ENCODE measurements at places on chromosomes 1 and 21.
A peak's percentile ranks its signal among the peaks of the same experiment; 100 is the strongest.

DNA sequence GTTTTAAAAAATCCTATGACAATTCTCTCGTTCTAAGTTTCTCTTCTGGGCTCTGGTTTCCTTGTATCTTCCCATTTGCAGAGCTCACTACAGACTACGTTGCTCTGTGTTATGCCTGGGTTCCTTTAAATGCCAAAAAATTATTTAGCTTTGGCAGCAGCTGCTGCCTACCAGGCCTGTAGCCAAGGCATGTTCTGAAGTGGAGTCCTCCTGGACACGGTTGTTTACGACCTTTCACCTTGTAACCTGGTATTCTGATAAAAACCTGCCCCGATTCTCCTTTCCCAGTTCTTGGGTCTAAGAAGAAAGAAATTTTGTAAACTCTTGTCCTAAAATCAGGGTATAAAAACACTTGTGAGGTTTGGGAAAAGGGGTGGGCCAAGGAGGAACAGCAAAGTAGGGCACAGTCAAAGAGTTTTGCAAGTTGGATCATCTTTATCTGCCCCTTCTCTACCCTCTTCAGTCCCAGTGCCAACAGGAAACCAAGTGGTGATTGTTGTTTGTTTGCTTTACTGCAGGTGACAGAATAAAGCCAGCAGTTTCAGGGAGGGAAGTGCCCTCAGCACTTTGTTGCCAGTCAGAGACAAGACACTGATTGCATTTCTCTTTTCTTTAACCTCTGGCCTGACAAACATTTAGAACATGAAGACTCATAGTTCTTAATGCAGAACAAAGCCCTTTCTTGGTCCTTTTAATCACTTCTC lies 3.1 kb upstream of the TXNIP start:
- DNase-seq = no peak

- peak; percentile 57 for DNase-seq
Measured at GRCh38 chr1:210347112-210347511, 18.4 kb downstream of the HHAT start.

GRCh38 chr1:234960722-234961455 lies 167.7 kb downstream of the TOMM20 start:
- no peak for DNase-seq

DNA sequence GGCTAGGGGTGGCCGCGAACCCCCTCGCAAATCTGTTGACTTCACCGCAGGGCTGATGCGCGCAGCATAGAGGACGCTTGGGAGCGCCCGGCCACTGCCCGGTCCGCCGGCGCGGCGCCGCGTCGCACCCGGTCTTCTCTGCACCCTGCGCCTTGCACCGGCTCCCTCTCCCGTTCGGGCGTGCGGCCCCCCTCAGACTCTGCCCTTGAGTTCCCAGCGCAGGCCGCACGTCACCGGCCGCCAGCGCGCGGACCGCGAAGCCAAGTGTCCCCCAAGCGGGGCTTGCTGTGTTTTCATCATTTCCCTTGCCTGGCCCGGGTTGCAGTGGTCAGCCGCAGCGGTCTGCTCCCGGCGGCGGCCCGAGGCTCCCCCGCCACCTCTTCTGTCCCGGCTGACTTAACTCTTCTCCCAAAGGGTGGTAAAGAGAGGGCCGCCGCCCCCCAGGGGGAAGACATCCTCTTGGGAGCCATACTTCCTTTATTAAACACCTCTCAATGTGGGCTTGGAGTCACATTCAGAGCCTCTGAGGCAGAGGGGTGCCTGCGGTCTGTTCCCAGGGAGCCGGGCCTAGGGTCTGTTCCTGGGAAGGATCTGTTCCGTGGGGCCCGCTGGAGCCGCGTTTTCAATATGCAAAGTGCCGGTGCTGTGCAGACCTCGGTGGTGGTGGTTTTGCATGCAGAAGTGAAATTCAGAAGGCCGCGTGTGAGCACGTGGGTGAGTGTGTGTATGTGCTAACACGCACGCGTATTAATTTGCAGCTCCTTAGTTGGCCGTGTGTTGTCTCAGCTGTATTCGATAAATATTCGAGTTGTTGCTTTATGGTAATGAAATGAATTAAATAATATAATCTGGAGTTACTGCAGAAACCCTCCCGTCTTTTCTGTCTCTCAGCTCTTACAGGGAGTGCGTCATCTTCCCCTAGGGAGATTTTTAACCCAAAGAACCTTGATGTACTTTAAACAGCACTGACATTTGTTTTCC lies 17.6 kb downstream of the PBX1 start:
- peak; percentile 56 for DNase-seq

DNA sequence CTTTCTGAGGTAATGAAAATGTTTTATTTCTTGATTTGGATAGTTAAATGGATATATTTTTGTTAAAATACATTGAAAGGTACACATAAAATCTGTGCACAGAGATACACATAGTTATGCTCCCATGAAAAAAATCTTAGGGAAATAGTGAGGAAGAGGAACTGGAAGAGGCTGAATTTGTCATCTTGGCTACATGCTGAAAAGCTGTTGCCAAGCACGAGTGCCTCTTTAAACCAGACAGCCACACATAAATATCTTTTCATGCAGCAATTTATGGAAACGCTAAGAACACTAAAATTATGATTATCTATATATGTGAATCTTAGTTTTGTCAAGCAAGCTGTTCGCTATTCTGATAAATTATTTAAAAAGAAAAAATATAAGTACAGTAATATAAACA lies 12.8 kb upstream of the ADAR start:
- DNase-seq = no peak

DNA sequence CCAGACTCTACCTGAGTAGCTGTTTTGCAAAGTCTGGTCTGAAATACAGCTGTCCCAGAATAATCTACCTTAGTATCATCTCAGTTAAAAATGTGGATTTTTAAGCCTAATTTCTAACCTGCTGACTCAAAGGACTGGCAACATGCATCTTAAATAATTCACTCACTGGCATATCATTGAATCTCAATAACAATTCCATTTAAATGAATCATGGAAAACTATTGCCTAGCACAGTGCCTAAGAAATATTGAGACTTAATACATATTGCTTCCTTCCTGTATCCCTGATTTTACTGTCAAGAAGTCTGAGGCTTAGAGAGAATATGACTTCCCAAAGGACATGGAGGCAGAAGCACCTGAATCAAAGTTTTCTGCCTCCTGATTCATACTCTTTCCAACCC lies 3.1 kb downstream of the CCDC190 start:
- no peak for DNase-seq

- DNase-seq = no peak
Measured at GRCh38 chr21:45811136-45811535, 167.6 kb downstream of the PCBP3 start.

DNA sequence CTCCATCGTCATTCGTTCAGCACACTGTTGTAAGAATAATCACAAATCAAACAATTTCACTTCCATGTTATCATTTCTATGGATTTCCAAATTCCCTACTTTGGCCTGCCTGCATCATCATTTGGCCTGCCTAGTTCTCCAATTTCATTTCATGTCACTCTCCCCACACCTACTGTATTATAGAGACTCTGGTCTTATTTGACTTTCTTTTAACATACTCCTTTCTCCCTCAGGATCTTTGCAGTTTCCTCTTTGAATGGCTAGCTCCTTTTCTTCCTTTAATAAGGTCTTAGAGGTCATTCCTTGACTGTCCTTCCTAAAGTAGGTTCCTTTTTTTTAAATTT lies 36.3 kb upstream of the PODN start:
- DNase-seq = no peak

- DNase-seq = no peak
Measured at GRCh38 chr21:33046455-33046854, 20.7 kb downstream of the OLIG2 start.

- DNase-seq = no peak
Measured at GRCh38 chr1:25700626-25701025, 84.0 kb downstream of the MAN1C1 start.

- DNase-seq = no peak
Measured at GRCh38 chr1:51661081-51661518, 44.2 kb downstream of the OSBPL9 start.

DNA sequence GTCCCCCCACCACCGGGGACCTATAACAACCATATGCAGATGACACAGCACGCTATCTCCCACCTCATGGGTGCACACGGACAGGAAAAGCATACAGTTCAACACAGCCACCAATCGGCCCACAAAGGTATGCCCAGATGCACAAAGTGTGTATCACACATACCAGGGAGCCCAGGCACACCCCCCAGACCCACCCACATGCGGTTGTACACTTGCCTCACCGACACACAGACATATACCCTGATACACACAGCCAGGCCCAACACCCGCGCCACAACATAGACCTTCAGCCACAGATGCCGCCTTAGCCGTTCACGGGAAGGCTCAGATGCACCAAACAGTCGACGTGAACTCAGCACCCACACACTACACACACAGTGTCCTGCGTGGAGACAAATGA lies 5.5 kb downstream of the CROCC start:
- no peak for DNase-seq

GRCh38 chr1:39130325-39130724 lies 74.2 kb upstream of the MACF1 start:
- DNase-seq = no peak

DNA sequence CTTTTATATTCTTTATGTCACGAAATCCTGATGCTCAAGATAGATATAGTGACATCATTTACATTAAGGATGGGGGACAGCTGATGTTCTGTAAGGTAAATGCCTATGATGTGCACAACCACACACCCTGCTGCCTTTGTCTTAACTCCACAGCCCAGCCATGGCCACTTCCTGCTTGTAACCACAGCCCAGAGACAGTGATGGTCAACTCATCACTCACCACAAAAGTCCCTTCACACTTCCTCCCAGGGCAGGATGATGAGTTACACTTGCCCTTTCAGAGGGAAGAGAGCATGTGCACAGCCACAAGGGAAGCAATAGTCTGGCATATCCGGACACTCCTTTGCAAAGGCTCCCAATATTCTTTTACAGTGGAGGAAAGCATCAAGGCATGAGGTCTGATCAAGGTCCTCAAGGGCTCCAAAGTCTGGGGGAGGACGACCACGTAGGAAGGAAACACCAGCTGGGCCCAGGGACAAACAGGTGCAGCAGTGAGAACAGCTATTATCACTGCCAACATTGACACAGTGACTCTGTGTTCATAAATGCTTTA lies 53.8 kb downstream of the PLPP3 start:
- DNase-seq = no peak

GRCh38 chr1:209822706-209823105 lies 5.1 kb upstream of the UTP25 start:
- DNase-seq = no peak

GRCh38 chr21:45192332-45192731 lies 95.4 kb downstream of the POFUT2 start:
- no peak for DNase-seq

- DNase-seq = no peak
Measured at GRCh38 chr1:91818713-91818975, 67.3 kb downstream of the TGFBR3 start.

GRCh38 chr1:206961668-206962067 lies 8.6 kb downstream of the FCAMR start:
- no peak for DNase-seq

DNA sequence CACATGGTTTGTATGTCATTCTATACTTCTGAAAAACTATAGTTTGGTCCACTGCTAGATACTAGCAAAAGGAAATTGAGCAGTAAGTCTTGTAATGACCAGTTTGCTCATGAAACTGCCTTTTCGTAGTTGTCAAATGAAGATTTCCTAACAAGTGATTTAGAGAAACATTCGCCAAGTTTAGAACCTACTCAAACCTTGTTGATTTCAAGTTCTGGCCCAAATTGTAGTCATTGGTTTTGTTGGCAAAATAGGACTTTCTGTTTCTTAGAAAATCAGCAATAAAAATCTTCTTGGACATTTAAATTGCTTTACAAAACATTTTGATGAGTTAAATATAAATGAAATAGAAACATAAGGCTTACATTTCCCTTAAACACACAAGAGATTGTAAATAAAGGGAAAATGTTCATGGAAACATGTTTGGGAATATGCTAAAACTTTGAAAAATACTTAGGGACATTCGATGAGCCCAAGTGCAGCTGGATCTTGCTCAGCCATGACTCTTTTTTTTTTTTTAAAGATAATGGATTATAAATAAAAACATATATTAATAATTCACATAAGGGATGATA lies 178.5 kb upstream of the LYPLAL1 start:
- no peak for DNase-seq

DNA sequence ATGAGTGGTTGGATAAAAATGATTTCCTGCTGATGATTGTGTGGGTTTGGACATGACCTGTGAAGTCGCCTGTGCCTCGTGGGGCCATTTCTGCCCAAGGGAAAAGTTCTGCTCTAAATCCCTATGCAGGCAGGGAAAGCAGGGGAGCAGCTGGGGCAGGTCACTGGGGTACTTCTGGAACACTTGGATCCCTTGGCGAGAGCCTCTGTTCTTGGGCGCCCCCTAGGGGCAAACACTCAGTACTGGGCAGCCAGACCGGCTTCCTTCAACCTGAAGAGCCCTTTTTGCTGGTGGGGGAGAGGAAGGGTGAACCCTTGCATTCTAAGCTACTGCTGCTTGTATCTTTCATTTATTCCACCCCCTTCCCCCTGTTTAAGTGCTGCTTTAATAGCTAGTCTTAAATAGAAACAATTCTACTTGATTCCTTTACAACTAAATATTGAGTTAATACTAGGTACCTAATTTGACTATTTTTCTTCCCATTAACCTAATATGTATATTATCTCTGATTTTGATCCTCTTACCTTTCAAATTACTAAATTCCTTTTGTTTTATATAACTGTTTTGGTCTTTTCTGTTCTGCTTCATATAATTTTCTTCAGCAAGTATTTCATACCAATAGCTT lies 5.1 kb upstream of the CLEC20A start:
- DNase-seq = peak; percentile 6

- no peak for DNase-seq
Measured at GRCh38 chr1:180571832-180572636, 13.3 kb downstream of the OVAAL start.

DNA sequence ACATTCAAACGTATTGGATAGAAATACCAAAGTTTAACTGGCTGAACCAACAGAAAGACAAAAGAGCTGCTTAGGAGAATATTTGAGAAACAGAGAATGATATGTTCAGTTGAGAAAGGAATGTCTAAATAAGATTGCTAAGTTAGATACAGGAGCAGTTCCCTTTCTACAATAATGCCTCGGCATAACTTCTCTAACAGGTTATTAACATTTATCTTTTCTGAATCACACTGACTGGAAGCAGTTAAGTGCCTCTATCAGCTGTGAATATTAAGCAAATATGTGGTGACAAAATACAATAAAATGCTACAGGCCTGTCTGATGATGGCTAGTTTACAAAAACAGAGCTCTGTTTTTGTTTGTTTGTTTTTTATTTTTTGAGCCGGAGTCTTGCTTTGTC lies 121.9 kb downstream of the KCNK1 start:
- no peak for DNase-seq

- no peak for DNase-seq
Measured at GRCh38 chr1:6322161-6322560, 61.3 kb upstream of the GPR153 start.

DNA sequence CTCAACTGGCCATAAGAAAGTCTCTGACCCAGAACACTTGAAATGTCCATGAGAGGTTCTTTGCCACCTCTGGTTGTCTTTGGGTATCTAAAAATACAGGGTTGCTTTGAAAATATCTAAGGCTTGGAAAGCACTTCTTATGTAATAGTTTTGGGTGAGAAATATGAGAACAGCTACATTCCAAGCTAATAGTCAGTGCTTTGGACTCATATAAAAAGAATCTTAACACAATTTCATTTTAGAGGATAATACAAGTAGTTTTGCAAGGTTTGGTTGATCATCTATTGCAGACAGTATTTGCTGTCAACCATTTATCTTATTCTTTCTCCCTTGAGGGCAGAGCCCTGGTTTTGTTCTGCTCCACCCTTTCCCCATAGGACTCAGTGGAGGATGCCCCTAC lies 207.5 kb downstream of the KCNK2 start:
- DNase-seq = no peak
